T-helper 17 cell (primary cell): ENCODE measurements at places on chromosomes 6 and 20. TPM values are rescaled to one million over a fixed set of nuclear protein-coding genes. Genes with fewer than 3 reads are reported as not detected.

ZSCAN16 gene
- 8.3 TPM for total RNA-seq

PET117 gene
- total RNA-seq: 11.5 TPM

RPS6KA2 gene
- 5.9 TPM for total RNA-seq

DNA sequence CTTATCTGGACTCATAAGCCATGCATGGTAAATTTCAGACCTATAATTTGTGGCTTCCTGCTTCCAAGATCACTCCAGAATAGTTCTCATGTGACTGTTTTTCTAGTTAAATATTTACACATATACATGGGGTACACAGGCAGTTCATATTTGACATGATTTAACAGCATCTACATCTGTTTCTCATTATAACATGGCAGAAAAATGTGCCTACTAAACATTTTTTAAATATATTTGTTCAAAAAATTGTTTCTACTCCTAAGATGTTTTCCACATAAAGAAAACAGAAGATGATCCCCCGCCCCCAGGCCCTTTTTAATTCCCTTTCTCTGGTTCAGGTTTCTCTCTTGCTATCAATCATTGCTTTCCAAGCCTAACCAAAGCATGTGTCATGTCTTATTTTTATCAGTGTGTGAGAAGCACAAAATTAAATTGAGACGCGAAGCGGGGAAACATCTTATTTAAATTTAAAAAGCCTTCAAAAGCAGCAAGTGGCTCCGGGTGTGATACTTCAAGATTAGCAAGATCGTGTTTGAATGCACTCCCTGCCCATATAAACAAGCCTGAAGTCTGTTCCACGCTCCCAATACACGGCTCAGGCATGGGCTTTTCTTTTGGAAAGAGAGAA, 37.3 kb downstream of the IPCEF1 start:
- DNase-seq: no peak

DNA sequence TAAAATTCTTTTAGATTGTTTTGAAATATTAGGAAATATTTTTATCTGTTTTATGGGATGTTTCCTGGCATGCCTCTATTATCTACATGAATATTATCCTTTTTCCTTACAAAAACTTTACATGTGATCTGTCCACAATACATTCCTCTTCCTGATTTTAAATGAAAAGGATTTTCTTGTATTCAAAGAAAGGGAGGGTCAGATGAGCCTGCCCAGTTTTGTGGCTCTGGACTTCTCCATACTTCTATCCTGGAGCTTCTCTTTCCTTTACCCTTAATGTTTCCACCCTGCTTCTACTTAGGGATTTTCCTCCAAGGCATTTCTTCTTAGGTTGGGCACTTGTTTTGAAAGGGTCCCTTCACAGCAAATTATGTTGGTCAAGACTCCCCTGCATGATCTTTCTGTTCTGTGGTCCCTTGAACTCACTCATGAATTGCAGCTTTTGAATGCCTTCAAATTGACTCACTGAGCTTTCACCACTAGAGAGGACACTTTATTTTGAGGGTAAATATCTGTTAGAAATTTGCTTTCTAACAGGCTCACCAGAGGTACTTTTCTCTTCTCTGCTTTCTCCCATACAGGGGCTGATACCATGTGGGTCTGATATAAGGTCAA, 104.9 kb downstream of the CENPW start:
- no peak for DNase-seq

HRH3 gene
- total RNA-seq: not detected

HLA-DOA gene
- 5.1 TPM for total RNA-seq

- DNase-seq: no peak
Observed at GRCh38 chr6:14501914-14502313, 384.3 kb downstream of the CD83 start.

DNA sequence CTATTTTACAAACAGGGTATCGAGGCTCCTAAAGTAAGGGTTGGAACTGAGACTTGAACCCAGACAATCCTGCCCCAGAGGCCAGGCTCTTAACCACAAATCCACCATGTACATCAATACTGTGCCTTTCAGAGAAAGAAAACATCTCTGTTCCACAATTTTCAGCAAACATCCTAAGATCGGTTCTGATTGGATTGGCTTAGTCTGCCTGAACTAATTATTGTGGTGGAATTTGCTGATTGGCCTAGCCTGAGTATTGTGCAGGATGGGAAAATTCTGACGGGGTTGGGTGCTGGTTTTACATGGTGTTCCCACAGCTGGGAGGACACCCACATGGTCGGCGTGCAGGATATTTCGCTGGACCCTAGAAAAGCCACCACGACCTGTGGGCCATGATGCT, at the start of gene CLPSL1:
CLPSL1 (plus strand) TSS at position 301 of the 400 bp plus-strand sequence; CDS start at position 393, 92 bp downstream.
- no peak for DNase-seq

- DNase-seq: no peak
Observed at GRCh38 chr6:156824142-156824541, 47.0 kb downstream of the ARID1B start.

- DNase-seq: no peak
Observed at GRCh38 chr6:169626649-169627048, 75.2 kb downstream of the WDR27 start.

GRCh38 chr6:11999246-11999645, 12.9 kb upstream of the HIVEP1 start:
- DNase-seq: no peak

DNA sequence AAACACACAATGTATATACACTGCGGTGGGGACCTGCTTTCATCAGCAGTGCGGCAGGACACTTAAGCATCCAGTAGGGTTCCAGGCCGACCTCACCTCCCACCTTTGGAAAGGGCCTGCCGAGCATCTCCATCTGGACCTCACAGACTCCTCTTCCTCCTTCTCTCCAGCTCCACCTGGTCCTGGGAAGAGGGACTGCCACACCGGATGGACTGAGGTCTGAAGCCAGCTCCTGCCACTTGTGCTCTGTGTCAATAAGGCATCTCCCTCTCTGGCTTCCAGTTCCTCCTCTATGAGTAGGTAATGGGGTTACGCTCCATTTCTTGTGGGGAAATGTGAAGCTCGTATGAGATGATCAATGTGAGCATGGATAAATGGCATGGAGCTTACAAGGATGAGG, 19.1 kb upstream of the NNAT start:
- no peak for DNase-seq

DNA sequence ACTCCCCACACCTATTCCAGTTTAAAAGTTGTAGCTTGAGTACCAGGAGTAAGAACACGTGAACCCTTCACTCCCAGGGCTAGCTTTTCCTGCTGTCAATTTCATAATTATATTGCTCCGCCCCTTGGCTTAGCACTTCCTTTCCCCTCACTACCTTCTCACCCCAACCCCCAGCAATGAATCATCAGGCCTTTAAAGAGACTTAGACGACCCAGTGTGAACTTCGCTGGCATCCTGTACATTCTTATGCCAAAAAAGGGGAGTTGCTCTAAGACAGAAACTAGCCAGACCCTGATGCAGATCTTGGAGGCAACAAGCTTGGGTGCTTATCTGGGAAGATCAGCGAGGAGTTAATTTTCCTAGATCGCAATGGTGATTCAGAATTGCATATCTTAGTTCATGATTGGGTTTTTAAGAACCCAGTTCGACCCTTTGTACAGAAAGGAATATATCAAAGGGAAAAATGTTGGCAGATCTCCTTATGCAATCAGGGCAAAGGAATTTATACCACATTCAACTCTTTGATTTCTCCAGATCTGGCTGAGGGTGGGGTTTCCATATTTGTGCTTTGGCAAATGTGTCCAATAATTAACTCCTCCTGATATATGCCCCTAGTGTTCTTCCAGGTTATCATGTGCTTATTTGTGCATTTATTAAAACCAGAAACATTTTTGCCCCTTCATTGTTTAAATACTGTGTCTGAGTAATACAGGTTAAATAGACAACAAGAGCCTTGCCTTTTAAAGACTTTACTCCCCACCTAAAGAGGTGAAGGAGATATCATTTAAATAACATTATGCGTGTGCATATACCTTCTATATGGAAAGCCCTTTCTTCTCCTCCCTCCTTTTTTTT, 8.1 kb upstream of the ATXN1 start:
- DNase-seq: peak; percentile 47
